CD4-positive, alpha-beta T cell treated with Interleukin-6 at 100 ng/mL for 8 hours (primary cell): ENCODE measurements at places on chromosomes 12 and 14.

DNA sequence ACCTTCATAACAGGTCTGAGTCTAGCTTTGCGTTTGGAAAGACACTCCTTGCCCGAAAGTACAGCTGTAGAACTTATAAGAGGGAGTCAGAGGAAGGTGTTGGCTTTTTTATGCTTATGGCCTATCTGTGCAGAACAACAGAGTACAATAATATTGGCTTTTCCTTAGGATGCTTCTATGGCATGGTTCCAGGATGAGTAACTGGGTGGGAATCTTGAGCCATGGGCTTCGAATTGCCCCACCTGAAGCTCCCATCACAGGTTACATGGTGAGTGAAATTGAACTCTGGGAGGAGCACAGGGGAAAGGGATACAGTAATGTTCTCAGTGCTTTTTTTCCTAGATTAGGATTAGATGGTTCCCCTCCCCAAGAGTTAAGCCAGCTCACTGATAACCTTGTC, 13.0 kb downstream of the PARP2 start:
- no peak for DNase-seq

DNA sequence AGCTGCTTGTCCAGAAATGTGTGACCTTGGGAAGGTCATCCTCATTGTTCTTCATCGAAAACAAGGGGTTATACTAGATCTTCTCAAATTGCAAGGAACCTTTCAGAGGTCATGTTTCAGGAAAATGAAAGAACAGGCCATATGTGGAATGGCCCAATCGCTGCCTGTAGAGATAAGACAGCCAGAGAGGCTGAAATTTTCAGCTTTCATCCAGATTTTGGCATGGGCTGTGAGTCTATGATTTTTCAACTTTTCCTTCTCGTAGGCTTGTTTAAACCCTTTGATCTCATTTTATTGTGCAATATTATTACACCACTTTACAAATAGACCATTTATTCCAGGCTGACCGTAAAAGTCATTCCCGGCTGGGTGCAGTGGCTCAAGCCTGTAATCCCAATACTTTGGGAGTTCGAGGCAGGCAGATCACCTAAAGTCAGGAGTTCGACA, 17.1 kb upstream of the ATXN2 start:
- DNase-seq: no peak

- DNase-seq: no peak
Observed at GRCh38 chr12:93680006-93680405, 2.8 kb downstream of the CRADD start.

DNA sequence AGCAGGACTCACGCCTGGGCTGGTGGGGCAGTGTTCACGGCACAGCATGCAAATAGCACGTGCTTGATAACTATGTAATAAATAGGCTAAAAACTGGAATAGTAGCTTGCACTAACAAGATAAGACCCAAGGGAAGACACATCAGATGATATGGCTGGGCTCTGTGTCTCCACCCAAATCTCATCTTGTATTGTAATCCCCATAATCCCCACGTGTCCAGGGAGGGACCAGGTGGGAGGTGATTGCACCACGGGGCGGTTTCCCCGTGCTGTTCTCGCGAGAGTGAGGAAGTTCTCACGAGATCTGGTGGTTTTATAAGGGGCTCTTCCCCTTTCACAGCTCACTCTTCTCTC, 46.9 kb downstream of the RIMBP2 start:
- DNase-seq: no peak

GRCh38 chr12:75977590-75977951, 54.0 kb downstream of the PHLDA1 start:
- DNase-seq: no peak

GRCh38 chr14:45261209-45261608, 8.2 kb upstream of the MIS18BP1 start:
- DNase-seq: no peak

- DNase-seq: no peak
Observed at GRCh38 chr12:67925077-67925476, 64.2 kb upstream of the IFNG-AS1 start.

- no peak for DNase-seq
Observed at GRCh38 chr12:84793558-84794367, 118.8 kb downstream of the SLC6A15 start.
